Activated T-cell treated with anti-CD3 and anti-CD28 coated beads for 4 hours (primary cell): ENCODE measurements at places on chromosomes 6 and 20.
A peak's percentile ranks its signal among the peaks of the same experiment; 100 is the strongest.

DNA sequence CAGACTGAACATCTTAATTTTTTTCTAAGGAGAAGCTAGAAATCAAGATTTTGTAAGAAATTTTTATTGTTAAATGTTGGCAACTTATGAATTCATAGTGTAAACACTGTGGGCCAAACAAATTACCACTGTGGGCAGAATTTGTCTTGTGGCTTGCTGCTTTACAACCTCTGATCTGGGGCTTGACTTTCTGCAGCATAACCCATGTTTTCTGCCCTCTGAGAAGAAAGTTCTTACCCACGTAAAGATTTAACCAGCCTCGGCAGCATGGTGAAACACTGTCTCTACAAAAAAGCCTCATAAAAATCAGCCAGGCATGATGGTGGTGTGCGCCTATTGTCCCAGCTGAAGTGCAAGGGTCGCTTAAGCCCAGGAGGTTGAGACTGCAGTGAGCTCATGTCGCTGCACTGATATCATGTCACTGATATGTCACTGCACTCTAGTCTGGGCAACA lies 12.9 kb downstream of the ITCH start:
- no peak for DNase-seq

- DNase-seq = no peak
Observed at GRCh38 chr20:61881416-61881815, 184.3 kb downstream of the TAF4 start.

GRCh38 chr20:41165001-41165882 lies 27.9 kb downstream of the PLCG1 start:
- DNase-seq = no peak

GRCh38 chr6:112883095-112883494 lies 536.0 kb downstream of the RFPL4B start:
- no peak for DNase-seq

GRCh38 chr20:59458645-59459044 lies 145.7 kb upstream of the PHACTR3 start:
- DNase-seq = no peak

DNA sequence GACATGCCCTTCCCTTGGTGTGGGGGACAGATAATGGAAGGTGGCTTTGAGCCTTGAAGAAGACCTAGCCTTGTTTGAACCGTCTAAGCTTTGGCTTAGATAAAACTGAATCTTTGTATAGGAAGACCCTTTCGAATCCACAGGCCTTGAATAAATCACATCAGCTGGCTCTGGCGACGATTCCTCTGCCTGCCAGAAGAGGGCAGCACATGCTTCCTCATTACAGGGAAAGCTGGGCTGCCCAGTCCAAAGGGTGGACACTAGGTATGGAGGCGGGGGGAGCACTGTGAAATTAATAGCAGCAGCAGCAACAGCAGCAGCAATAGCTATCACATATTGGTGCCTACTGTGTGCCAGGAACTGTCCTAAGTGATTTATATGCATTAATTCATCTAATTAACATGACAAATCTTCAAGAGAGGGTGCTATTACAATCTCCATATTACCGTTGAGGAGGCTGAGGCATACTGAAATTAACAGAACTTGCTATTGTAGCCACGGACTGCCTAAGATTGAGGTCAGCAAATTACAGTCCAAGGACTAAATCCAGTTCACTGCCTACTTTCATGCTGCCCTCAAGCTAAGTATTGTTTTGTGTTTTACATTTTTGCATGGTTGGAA lies 85.1 kb downstream of the CLIC5 start:
- DNase-seq = peak; percentile 40

DNA sequence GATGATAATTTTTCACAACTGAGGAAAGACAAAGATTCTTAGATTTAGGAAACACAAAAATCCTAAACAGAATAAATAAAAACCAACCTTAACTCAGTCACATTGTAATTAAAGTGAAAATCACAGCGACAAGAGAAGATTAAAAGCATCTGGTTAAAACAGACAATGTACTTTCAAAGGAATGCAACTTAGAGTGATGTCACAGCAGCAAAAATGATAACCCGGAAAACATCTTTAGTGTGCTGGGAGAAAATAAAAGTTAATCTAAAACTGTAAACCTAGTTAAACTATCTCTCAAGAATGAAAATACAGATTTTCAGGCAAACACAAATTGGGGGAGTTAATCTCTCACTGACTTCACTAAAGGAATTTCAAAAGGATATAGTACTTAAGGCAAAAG lies 76.8 kb upstream of the OGFRL1 start:
- DNase-seq = no peak

DNA sequence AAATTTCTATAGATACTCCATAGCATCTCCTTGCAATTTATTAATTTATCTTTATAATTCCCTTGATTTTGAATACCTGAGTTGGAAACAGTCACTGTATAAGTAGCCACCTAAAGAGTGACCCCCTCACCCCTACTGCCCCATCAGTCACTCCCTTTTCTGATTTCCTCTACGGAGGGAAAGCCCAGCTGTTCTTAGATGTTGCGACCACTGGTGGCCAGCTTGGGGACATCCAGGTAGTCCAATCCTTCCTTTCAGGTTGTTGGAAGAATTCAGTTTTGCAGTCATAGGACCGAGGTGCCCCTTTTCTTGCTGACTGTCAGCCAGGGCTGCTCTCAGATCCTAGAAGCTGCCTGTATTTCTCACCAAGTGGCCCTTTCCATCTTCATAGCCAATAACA lies 87.8 kb downstream of the BMP6 start:
- DNase-seq = no peak

- no peak for DNase-seq
Observed at GRCh38 chr6:120354452-120355098, 979.7 kb downstream of the TBC1D32 start.

GRCh38 chr6:121354764-121355163 lies 20.5 kb upstream of the TBC1D32 start:
- DNase-seq = no peak

- no peak for DNase-seq
Observed at GRCh38 chr20:1900321-1900801, 5.2 kb downstream of the SIRPA start.

GRCh38 chr6:37209461-37210205 lies 39.7 kb downstream of the PIM1 start:
- DNase-seq = peak; percentile 17

GRCh38 chr20:35077341-35077740 lies 15.3 kb downstream of the TRPC4AP start:
- no peak for DNase-seq

DNA sequence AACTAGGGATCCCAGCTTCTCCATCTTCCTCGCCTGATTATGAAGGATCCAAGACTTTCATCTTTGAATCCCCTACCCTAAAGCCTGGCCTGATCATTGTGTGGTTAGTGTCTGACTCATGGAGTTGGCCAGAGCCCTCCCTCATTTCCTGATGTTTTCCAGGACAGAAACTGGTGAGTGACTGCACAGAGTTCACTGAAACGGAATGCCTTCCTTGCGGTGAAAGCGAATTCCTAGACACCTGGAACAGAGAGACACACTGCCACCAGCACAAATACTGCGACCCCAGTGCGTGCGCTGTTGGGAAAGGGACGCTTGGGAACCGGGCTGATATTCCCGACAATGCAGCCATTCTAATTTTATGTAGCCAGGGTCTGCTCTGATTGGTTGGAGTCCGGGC lies 4.0 kb downstream of the CD40 start:
- DNase-seq = no peak

GRCh38 chr20:53613748-53614147 lies 20.1 kb upstream of the ZNF217 start:
- DNase-seq = no peak

- no peak for DNase-seq
Observed at GRCh38 chr20:11539450-11539849, 378.2 kb upstream of the BTBD3 start.
